Type B pancreatic cell (in vitro differentiated cells): ENCODE measurements at places on chromosomes 6 and 20. TPM values are rescaled to one million over a fixed set of nuclear protein-coding genes. Genes with fewer than 3 reads are reported as not detected.

DNA sequence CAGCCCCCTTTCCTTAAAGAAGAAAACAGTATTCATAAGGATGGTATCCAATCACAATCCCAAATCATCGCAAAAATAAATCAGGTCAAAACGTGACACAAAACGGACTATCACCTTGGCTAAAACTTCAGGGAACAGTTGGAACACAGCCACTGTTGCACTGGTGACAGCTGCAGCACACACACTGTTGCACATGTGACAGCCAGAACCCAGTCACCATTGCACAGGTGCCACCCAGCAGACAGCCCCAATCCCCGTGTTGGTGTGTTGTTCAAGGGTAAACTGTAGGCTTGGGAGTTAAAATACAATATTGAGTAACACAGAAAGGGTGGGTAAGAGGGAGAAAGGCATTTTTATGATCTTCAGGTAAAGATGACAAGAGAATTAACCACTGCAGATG is 15.8 kb downstream of the PSMB1 start:
- no peak for DNase-seq

The FRS3 gene
- total RNA-seq = 2.2 and 7.0 TPM in 2 replicates

- no peak for DNase-seq
Observed at GRCh38 chr6:159079367-159079766, 34.6 kb upstream of the TAGAP start.

- no peak for DNase-seq
Observed at GRCh38 chr20:46983466-46983865, 88.8 kb downstream of the EYA2 start.

- DNase-seq = no peak
Observed at GRCh38 chr6:83257791-83258190, 64.6 kb downstream of the RWDD2A start.

DNA sequence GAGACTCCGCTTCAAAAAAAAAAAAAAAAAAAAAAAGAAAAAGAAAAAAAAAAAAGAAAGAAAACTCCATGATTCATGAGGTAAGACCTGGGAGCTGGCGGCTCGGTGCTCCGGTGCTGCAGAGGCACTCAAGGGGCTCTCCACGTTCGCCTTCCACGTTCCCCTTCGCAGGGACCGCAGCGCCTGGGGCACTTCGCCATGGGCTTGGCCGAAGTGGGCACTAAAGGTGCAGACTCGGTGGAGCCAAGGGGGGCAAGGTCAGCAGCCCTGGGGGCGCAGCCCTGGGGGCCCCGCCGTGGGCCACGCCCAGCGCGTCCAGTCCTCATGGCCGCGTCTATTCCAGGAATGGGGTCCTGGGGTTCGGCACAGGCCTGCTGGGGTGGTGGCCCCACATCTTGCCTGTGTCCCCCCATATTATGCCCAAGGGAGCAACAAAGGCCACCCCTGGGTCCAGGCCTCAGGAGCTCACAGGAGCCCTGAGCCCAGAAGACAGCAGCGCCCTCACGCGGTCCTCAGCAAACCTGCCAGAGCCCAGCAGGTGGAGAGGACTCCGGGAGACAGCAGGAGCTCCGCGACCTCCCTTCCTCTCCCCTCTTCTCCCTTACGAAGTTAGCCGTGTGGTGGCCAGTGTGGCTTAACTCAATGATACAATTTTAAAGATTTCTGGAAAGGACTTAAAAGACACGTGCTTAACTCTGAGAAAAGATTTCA is 21.9 kb downstream of the ZBTB46 start:
- DNase-seq = no peak

The CENPQ gene
- total RNA-seq = 3.7 and 8.6 TPM in 2 replicates

DNA sequence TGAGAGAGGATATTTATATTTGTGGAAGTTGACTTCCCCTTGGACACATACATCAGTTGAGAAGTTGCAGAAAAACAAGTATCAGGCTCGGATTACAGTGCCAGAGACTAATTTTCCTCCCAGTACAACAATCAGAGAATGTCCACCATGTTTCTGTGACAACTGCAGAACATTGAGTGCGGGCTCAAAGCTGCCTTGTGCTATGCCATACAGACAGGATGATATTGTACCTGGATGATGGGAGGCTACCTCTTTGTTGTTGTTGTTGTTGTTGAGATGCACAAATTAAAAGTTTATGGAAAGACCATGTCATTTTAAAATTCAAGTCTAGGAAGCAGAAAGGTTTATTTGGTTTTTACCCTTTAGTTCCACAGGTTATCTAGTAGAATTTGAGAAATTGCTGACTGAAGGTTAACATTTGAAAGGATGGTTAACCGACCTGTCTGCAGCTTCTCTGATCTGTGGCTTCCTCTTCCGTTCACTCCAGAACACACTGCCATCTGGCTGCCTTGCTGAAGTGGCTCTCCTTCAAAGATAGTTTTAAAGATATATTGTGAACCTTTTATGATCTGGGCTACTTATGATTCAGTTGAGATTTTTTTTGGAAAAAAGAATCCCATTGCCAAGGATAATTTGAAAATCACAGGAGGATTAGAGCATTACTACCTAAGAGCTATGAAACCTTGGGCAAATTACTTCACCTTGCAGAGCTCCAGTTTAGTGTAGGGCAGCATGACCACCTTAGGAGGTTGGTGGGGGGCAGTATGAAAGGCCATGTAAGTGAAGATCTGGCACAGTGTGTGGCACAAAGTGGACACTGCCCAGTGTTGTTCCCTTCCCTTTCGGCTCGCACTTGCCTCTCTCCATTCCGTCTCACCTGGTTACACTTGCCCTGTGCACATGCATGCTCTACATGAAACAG is 15.9 kb downstream of the TMEM200A start:
- no peak for DNase-seq

DNA sequence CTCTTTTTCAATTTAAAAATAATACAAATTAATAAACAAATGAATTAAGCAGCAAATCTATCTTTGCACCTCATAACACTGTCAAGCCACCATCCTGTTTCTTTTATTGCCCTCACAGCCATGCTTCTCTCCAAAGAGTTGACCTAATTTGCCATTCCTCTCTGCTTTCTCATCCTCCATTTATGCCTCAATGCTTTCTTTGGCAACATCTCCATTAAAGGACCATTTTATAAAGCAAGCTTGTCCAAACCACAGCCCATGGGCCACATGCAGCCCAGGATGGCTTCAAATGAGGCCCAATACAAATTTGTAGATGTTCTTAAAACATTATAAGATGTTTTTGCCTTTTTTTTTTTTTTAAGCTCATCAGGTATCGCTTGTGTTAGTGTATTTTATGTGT is 26.4 kb upstream of the MEI4 start:
- DNase-seq = no peak

- no peak for DNase-seq
Observed at GRCh38 chr20:39069976-39070375, 107.8 kb downstream of the DHX35 start.

- peak; percentile 92 for DNase-seq
Observed at GRCh38 chr6:4135665-4136353, 434 bp upstream of the ECI2 start.

DNA sequence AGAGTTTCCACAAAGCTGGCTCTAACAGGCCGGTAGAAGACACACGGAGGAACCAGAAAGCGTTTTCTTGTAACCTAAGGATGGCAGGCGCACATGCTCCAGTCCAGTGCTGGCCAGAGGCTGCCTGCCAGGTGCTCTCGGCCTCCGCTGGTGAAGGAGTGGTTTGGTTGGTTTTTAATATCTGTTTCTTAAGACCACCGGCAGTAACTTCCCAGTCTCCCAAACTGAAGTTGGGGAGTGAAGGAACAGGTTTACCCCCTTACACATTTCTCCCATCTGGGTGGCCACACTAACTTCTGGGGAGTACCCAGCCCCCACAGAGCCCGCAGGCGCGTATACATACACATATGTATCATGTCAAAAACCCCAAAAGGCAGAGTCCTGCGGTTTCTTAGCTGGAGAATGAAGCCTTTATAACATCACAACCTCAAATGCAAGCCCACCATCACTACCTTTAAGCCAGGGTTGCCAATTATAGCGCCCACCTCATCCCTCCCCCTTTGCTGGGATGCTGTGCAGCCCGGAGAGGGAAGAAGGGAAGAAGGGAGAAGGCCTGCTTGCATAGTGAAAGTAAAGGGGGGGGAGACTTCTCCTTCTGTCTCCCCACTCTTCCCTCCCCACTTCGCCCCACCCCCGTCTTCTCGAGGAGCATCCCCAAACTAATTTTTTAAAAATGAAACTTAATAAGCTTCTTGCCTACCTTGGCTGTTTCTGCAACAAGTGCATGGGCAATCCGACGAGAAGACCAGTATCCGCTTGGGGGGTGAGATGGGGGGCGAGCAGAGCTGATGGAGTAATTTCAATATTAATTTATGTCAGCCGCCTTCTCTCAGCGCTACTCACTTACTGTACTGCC is 1.0 kb downstream of the TRERF1 start:
- DNase-seq = no peak

- no peak for DNase-seq
Observed at GRCh38 chr6:122008101-122008999, 391.1 kb upstream of the HSF2 start.

The PSORS1C1 gene
- not detected in 2 replicates for total RNA-seq

The ZFAND3 gene
- total RNA-seq = 66.9 and 69.0 TPM in 2 replicates

- no peak for DNase-seq
Observed at GRCh38 chr6:130494729-130495128, 128.9 kb downstream of the TMEM200A start.

The SERPINB1 gene
- 31.2 and 52.0 TPM in 2 replicates for total RNA-seq

- DNase-seq = no peak
Observed at GRCh38 chr6:105755885-105756284, 330.3 kb upstream of the PRDM1 start.

DNA sequence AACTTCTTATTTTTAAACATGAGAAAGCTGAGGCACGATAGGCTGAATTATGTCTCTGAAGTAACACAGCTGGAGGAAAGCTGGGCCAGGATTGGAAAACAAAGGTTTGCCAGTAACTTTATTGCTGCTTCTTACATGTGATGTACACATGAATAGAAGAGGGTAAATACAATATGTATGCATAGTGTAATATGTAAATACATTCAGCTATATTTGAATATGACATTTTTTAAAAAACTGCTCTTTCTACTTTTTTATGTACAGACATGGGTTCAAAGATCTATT is 90.2 kb downstream of the ADTRP start:
- no peak for DNase-seq

The SULF2 gene
- 89.0 and 146 TPM in 2 replicates for total RNA-seq

The FAM217A gene
- not detected in 2 replicates for total RNA-seq

The APOM gene
- total RNA-seq = 11.2 and 20.9 TPM in 2 replicates
